Stimulated activated CD4-positive, alpha-beta T cell treated with anti-CD3 and anti-CD28 coated beads, Interleukin-1b, Interleukin-23, amount 100 ng/mL, for 1 hour (primary cell): ENCODE measurements at places on chromosomes 2 and 18.
A peak's percentile ranks its signal among the peaks of the same experiment; 100 is the strongest.

GRCh38 chr2:223102040-223102400 lies 50.0 kb downstream of the KCNE4 start:
- DNase-seq = no peak

DNA sequence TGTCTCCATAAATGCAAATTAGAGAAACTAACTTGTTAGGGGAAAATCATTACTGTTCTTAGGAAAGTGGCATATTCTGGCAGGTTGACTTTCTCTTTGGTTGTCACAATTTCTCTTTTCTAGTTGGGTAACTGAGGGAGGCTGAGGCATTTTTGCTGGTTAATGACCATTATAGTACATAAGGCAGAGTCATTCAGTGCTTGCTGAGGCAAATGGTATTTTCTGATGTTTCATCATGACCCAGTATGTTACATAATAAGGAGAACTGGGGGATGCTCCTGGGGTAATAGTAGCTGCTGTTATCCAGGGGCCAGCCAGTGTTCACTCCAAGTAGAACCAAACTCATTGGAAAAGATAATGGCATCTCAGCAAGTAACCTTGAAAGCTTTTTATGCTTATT lies 62.3 kb downstream of the ITGA6 start:
- DNase-seq = no peak

DNA sequence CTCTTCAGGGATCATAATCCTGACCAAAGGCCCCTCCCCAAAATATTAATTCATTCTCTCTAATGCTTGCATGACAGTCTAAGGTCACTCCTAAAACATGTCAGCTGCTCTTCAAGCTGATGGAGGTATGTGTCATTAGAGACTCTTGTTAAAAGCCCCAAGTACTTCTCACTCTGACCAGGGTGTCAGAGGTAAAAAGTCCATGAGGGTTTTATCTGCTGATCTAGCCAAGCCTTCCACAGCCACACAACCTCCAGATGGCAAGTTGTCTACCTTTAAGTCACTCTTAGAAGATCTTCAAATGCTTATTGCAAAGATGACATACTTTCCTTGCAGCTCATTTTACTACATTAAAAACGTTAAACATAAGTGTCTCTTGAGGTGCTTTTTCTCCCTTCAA lies 83.6 kb upstream of the ETAA1 start:
- DNase-seq = no peak

- no peak for DNase-seq
Measured at GRCh38 chr2:205706769-205707381, 24.6 kb downstream of the NRP2 start.

DNA sequence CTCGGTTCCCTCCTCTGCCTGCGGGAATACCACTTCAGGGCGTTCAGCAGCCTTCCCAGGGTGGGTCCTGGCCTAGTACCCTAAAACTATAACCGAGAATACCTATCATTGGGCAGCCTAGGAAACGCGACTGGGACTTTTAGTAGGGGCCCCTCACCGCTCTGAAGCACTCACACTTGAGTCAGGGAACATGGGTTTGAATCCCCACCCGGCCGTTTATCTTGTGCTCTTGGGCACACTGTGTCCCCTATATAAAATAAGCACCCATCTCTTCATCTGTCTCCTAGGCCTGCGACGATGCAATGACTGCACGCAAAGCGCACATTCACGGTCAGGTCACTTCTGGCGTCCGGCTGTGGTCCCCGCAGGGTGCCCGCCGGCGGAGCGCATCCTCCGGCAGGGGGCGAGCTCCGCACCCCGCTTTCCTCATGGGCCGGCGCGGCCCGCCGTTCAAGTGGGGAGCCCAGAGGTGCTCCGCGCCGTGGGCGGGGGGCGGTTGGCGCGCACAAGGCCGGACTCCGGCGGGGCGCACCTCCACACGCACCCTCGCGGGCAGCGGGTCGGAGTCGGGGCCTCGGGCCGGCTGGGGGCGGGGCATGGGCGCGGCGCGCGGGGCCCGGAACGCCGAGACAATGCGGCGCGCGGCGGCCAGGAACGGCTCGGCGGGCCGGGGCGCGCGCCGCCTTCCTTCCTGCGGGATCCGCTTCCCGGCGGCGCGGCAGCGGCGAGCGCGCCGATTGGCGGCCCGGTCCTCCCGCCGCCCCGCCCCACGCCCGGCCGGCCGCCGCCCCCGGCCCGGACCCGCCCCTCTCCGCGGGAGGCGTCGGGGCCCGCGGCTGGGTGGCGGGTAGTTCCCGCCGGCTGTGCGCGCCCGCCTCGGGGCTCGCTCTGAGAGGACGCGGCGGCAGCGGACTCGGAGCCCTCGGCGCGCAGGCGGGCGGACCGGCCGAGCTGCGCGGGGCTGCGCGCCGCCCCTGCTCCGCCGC lies at the start of gene ASAP2:
Gene ASAP2 (plus strand): TSS at position 850 of the 986 bp plus-strand sequence. CDS start 293 bp downstream, outside the sequence.
- DNase-seq = peak; percentile 10

DNA sequence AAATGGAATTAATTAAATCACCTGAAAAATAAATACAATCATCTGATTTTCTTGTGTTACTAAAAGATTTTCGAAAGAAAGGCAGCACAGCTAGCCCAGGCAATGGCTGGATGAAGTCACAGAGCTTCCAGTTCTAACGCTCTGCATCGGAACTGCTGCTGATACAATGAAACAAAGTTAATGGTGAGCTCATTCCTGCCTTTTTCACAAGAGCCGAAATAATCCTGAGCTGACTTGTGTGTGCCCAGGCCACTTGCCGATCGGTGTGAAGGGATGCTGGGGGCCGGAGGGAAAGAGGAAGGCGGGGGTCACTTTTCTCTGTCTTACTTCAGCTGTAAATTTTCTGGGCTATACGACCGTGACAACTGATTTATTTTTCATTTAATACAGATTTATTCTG lies 149.5 kb downstream of the INO80D start:
- DNase-seq = no peak

- DNase-seq = no peak
Measured at GRCh38 chr2:239303711-239304532, 96.9 kb downstream of the HDAC4 start.

GRCh38 chr18:56389190-56389589 lies 249.2 kb downstream of the TXNL1 start:
- no peak for DNase-seq

DNA sequence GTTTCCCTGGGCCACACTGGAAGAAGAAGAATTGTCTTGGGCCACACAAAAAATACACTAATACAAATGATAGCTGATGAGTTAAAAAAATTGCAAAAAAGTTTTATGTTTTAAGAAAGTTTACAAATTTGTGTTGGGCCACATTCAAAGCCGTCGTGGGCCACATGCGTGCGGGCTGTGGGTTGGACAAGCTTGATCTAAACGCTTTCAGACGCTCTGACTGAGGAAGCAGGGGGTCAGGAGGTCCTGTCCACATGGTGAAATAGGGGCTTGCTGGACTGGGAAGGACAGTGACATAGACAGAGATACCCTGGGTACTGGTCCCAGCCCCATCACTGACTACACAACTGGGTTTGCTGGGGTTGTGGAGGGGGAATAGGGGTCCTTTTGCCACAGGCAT lies 86.4 kb downstream of the LOXHD1 start:
- DNase-seq = no peak

DNA sequence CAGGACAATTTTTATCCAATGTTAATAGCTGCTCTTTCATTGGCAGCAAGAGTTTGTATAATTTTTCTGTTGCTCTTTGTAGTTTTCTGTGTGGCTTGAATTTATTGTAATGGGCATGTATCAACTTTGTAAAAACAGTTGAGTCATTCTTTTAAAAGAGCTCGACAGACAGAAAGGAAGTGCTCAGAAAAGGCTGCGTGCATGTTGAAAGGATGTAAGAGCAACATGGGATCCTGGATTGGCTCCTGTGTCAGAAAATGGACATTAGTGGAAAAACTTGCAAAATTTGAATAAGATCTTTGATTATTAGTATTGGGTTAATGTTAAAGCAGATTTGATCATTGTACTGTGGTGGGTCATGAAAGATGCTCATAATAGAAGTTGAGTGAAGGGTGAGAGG lies 93.3 kb upstream of the CDC42EP3 start:
- DNase-seq = no peak

- DNase-seq = no peak
Measured at GRCh38 chr2:85433511-85434089, 15.1 kb downstream of the SH2D6 start.

- DNase-seq = no peak
Measured at GRCh38 chr2:123179526-123179925, 845.6 kb upstream of the CNTNAP5 start.

DNA sequence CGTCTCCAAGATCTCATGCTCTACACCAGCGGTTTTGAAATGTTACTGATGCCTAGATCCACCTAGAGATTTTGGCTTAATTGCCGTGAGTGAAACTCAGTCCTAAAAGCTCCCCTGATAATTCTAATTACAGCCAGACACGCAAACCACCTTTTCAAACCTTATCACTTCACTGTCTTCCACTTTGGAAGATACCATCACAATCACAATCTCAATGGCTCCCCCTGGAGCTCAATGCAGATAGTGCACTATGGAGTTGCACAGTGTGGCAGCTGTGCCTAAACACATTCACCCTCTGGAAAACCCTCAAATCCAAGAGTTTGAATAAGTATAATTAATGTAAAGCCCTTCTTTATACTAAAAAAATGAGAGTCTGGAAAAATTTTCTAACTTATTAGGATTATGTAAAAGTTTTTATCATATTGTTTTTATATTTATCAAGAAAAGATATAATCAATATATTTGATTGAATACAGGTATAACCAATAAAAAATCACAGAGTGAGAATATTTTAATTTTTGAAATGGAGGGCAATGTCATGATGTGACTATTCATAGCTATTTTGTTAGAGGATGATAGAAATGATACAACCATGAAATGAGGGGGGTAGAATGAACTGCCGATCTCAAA lies 102.9 kb upstream of the SLC8A1 start:
- DNase-seq = no peak

DNA sequence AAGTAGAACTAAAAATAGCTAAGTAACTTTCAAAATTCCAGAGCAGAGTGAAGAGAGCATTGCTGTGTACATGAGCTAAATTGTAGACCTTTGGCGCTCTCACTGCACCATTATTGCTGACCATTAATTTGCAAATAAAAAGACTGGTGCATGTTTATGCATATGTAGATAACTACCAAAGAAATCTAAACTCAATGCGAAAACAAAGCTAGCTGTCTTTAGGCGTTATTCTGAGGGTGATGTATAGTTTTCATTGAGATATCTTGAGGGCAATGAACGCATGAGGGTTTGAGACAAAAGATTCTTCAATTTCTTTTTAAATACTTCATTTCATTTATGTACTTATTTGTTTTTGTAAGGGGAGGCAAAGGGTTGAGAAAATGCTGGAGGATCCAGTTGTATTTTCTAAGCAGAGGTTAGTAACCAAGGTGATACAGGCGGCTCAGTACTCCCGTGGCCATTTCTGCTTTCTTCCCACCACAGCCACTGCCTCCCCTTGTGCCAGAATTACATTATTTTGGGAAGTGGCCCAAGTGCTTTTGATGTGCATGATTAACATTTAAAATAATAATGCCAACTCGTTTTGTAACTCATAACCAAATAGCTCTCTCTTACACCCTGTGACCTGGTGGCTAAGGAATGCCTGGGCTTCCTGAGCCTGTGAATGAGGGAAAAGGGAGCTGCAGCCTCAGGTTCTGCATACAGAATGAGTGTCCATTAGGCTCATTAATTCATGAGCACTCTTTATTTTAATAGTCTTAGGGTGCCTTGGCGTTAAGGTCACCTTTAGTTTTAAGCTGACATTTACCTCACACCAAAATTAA lies 797.8 kb upstream of the GYPC start:
- DNase-seq = no peak

- DNase-seq = no peak
Measured at GRCh38 chr2:28437149-28437835, 44.6 kb downstream of the FOSL2 start.

- DNase-seq = no peak
Measured at GRCh38 chr2:149055751-149056150, 17.3 kb downstream of the LYPD6B start.

GRCh38 chr18:36578871-36579710 lies 249.7 kb downstream of the TPGS2 start:
- no peak for DNase-seq

- DNase-seq = no peak
Measured at GRCh38 chr18:48607056-48607984, 68.5 kb downstream of the CTIF start.

DNA sequence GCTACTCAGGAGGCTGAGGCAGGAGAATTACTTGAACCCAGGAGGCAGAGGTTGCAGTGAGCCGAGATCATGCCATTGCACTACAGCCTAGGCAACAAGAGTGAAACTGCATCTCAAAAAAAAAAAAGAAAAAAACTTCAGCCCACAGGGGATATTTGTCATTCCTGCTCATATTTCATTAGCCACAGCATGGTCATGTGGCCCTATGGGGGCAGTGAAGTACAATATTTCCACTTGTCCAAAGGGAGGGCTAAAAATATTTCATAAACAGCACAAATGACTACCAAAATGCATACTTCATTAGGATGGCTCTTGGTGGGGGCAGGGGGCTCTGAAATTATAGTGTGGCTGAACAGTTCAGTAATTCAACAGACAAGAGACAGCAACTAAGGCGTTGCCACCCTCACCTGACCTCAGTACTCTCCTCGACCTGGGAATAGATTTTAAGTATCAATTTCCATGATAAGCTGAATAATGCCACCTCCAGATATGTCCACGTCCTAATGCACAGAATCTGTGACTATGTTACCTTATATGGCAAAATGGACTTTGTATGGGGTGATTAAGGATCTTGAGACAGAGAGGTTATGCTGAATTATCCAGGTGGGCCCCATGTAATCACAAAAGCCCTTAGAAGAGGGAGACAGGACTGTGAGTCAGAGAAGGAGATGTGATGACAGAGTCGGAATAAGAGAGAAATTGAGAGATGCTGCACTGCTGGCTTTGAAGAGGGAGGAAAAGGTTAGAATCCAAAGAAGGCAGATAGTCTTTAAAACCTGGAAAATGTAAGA lies 158.2 kb upstream of the CRIM1 start:
- DNase-seq = no peak

- DNase-seq = no peak
Measured at GRCh38 chr2:41622301-41622700, 425.5 kb upstream of the PKDCC start.
